ENCODE measurements at places on chromosomes 12 and 14.

DNA sequence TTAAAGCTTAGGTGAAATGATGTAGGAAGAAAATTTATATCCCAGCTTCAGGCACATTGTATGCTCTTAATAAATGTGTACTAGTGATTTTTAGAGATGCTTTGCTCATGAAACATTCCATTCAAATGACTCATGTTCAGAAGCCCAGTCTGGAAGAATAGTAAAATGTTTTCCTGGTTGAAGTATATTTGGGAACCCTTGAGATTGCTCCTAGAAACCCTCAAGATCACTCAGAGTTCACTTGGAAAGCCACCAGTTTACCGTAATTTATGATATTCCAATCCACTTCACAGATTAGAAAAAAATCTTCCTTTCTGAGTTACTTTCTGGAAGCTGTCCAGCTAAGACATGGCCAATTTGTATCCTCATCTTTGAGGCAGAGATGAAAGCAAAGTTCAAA lies 186.4 kb downstream of the SYT10 start:
- DNase-seq, result no peak

DNA sequence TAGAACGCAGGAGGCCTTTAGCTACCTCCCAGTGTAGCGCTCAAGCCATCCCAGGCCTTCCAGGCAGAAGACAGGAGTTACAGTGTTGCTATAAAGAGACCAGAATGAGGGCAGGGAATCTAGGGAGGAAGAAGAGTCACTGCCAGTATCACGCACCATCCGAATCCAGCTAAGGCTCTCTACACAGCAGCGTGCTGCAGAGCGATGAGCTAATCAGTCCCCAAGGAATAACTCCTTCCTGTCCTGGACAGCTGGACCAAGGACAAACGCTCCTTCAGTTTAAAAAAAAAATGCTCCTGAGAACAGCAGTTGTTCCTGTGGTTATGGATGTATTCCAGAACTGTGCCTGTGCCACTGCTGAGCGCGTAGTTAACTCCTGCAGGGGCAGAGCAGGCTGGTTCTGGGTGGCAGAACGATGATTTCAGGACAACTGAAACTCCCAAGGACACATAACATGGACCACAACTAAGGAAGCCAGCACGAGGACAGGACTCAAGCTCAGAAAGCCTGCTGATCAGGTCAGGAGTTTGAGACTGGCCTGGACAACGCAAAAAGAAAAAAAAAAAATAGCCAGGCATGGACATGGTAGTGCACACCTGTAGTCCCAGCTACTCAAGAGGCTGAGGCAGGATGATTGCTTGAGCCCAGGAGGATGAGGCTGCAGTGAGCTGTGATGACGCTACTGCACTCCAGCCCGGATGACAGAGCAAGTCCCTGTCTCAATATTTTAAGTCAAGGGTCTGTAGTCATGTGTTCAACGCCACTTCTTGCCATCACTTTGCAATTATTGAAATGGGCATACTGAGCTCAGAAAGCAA lies 2.6 kb downstream of the IFFO1 start:
- peak; percentile 56 for DNase-seq

GRCh38 chr14:93970965-93971634 lies 5.3 kb downstream of the ASB2 start:
- DNase-seq, result no peak

DNA sequence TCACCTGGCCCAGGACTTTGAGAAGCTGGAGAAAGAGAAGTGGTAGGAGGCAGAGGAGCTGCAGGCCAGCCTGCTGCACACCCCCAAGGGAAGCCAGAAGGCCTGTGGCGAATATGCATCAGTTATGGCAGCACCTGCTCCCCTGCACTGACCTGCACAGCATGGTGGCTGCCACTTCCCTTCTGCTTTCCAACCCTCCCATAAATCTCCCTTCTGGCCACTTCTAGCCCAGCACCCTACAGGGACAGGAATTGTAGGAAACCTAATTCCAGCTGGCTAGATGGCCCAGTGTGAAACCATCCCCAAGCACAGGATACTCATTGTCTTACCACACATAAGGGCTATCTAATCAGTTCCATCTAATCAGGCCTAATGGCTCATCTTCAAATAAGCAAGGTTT lies 136.3 kb downstream of the TBX3 start:
- no peak for DNase-seq

- DNase-seq, result no peak
Measured at GRCh38 chr14:87894920-87895319, 98.1 kb downstream of the GALC start.

DNA sequence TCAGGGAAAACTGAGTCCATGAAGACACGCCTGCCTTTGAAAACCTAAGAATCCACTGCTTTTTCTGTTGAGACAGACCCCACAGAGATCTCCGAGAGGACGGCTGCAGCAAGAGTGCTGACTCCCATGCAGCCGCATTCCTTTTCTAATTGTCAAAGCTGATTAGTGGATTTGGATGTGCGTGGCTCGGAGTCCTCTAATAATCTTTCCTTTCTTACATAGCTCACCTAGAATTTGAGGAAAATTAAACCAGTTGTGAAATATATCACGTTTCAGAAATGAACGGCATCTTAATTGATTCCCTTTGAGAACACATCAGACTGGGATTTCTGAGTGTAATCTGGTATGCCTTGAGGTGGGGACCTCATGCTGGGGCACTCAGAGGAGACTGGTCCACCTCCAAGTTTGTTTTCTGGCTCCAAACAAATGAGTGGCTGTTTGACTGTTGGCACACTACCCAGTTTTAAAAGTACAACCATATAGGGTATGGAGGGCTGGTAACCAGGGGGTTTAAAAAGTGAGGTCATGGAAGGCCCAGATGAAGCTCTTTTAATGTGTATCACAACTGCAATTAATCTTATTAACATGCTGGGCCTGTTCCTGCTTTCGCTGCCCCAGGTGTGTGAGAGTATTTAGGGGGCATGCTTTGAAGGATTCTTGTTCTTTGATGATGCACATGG lies 63.3 kb downstream of the RASSF3 start:
- peak; percentile 70 for DNase-seq

DNA sequence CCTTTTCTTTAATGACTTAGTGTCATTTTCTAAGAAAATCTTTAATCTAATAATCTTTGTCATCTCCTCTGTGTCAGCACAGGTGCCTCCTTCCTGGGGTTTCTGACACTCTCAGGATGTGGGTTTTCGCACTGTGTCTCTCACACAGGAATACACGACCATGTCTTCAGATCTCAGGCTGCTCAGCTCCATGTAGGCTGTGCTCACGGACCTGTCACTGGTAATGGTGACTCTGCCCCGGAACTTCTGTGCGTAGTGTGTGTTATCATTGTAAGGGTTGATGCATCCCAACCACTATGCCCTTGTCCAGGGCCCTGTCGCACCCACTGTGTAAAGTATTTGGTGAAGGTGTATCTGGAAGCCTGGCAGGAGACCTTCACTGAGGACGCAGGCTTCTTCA lies 647.8 kb downstream of the TMEM121 start:
- no peak for DNase-seq

- no peak for DNase-seq
Measured at GRCh38 chr12:93242154-93242972, 135.4 kb upstream of the NUDT4 start.

GRCh38 chr14:75274899-75275569 lies 3.6 kb upstream of the FOS start:
- no peak for DNase-seq

DNA sequence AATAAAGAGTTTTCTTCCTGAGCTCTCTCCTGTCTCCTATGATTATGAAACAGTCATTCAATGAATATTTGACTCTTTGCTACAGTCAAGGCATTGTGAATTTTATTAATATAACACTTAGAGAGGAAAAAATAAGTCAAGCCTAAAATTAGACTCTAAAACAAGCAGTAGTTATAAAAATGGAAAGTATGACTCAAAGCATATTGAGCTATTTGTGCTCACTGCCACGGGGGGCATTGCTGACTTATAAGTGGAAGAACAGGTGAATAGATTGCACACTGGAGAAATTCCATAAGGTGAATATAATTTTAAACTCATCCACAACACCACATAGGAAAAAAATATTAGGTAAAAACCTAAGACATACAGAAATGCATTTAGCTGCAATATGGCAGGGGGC lies 87.7 kb upstream of the CCDC196 start:
- DNase-seq, result no peak

DNA sequence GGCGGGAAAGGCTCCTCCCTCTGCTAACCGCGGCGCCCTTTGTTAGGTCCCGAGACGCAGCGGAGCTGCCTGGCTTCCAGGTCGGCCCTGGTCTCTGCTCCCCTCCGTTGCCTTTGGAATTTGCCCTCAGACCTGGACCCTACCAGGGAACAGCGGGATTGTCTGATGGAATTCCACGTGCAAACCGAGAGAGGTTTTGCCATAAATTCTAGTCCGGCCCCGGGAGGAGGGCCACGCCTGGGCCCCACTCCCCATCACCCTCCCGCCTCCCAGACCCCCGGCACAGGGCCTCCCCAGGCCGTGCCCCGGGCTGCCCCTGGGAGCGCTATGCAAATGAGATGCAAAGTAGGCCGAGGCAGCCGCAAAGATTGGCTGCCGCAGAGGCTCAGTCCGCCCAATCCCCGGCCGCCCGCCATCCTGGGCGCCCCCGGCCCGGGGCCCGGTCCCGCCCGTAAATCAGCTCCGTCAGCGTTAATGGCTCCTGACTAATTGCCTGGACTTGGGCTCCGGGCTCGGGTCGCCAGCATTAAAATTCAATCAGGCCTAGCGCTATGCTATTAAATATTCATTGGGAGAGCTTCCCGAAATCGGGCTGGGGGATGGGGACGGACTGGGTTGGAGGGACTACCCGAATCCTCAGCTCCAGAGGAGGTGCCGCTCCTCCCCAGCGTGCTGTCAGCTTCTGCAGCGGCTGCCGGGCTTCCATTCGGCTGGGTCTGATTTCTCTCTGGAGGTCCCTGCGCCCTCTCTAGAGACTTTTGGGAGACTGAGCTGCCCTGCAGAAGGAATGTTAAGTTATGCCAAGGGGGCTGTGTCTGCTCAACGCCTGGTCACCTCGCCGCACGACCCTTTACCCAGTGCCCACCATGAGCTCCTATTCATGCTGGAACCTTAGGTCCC lies 15.7 kb upstream of the FIGNL2 start:
- peak; percentile 27 for DNase-seq
